ENCODE measurements at places on chromosomes 6 and 20.

DNA sequence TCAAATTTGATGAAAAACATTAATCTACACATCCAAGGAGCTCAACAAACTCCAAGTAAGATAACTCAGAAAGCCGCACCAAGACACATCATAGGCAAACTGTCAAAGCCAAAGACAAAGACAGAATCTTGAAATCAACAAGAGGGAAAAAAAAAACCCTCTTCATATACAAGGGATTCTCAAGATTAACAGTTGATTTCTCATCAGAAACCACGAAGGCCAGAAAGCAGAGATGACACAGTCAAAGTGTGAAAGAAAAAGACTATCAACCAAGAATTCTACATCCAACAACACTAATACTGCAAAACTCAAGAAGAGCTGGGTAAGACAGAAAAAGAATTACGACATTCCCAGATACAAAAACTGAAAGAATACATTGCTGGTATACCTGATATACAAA, 73.8 kb downstream of the CDK19 start:
- DNase-seq, result no peak

DNA sequence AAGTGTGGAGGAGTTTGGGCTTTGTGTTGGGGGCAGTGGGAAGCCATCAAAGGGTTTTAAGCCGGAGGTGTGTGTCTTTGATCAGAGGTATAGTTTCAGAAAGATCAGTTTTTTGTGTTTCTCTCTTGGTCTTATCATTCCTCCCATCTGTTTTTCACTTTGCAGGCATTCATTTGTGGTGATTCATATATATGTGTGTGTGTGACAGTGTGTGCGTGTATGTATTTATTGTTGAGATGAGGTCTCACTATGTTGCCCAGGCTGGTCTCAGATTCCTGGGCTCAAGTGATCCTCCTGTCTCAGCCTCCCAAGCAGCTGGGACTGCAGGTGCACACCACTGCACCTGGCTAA, 11.1 kb upstream of the SERINC3 start:
- no peak for DNase-seq

DNA sequence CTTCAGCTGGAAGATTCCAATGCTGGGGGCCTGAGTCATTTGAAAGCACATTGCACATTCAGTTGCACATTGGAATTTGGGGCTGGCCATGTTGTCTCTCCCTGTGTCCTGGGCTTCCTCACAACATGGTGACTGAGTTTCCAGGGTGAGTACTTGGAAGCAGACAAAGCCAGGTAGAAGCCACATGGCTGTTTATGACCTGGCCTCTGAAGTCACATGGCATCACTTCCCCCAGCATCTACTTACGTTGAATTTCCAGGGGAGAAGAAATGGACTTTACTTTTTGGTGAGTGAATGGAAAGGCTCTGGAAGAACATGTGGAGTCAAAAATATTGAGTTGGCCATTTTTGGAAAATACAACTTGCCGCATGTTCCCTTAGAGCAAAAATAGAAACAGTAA, 155.5 kb downstream of the LINC00237 start:
- DNase-seq, result no peak

GRCh38 chr20:47688385-47689381, 96.6 kb downstream of the SULF2 start:
- peak; percentile 53 for DNase-seq

DNA sequence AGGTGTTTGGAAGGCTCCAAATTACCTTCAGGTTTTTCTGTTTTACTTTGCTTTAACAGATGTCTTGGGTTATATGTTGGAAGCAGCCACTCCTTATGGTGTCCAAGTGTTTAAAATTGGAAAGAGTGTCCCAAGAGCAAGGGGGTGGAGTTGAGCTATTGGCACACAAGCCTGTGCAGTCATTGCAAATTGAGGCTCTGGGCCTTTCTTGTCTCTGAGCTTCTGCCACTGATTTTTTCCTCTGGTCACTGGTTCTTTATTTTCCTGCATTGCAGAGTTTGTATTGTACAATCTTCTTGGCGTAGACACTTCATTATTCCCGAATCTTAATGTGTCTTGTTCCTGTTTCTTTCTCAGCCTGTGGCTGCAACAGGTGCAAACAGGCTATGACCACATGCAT, 598.8 kb downstream of the RNF144B start:
- no peak for DNase-seq

GRCh38 chr20:38197619-38198018, 32.5 kb upstream of the TGM2 start:
- DNase-seq, result no peak

- DNase-seq, result no peak
Observed at GRCh38 chr20:57691699-57692098, 18.1 kb downstream of the PMEPA1 start.

GRCh38 chr6:119166024-119166784, 87.7 kb upstream of the FAM184A start:
- no peak for DNase-seq

- no peak for DNase-seq
Observed at GRCh38 chr6:1971612-1972011, 273.8 kb downstream of the GMDS start.

DNA sequence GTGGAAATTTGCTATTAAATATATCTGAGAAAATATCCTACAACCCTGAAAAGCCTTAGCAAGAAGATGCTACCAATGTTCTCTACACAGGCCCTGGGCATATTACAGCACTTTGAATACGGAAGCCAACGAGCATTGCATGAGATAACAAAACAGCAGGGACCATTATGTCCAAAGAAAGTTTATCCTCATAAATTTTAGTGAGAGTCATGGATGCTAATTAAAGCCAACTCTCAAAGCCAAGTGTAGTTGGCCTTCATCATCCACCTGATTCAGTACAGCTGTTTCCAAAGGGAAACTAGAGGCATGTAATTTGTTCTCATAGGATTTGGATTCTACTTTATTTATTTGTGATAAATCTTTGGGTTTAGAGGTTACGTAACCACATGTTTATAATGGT, 564.8 kb downstream of the RFPL4B start:
- DNase-seq, result no peak

DNA sequence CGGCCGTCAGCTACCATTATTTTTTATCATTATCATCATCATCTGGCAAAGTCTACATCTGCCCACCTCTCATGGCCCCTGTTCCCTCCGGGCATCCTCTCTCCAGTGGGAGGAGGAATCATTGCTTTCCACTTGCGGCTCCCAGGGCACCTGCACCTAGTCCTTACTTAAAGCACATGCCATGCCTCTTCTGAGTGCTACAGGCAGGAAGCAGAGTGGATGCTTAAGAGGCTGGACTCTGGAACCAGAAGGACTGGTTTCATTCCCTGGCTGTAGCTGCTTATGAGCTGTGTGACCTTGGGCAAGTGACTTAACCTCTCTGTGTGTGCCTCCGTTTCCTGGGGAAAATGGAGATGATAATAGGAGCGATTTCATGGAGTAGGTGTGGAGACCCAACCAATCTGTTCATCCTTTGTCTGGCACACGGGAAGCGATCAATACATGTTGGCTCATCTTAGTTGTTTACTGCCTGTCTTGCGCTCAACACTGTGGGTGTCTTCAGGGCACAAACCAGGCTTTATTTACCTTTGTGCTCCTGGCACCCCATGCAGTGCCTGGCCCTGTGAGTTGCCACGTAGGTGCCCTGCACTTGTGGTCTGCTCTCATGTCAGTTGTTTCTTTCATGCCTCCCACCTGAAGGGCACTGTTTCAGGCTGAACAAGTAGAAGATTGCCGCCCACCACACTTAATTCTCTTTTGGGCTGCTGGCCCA, 317.0 kb upstream of the SULF2 start:
- no peak for DNase-seq

DNA sequence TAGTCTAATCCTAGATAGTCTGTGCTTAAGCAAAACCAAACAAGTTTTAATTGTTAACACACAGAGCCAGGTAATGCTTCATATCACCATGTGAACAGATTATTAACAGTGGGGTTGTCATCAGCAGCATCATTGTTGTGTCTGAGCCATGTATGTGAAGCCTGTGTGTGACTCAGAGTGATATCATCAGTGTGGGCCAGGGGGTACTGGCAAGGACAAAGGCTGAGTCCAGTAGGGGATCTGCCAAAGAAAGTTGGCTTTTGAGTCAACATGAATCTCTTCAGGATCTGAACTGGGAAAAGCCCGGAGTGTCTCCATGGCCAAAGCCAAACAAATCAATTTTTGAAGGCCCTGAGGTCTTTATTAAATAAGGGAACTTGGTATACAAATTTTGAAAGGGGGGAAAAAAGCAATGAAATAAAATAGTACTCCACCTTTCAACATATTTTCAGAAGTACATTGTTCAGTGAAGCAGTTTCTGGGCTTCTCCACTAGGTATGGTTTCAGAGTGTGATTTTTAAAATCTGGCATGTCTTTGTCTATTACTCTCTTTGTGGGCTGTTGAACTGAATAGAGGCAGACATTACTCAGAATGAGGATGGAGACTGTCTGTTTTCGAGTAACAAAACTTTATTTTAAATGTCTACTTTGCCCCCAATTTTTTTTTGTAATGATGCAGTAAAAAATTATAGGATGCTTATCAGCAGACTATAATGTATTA, 444.2 kb upstream of the JAG1 start:
- peak; percentile 87 for DNase-seq

DNA sequence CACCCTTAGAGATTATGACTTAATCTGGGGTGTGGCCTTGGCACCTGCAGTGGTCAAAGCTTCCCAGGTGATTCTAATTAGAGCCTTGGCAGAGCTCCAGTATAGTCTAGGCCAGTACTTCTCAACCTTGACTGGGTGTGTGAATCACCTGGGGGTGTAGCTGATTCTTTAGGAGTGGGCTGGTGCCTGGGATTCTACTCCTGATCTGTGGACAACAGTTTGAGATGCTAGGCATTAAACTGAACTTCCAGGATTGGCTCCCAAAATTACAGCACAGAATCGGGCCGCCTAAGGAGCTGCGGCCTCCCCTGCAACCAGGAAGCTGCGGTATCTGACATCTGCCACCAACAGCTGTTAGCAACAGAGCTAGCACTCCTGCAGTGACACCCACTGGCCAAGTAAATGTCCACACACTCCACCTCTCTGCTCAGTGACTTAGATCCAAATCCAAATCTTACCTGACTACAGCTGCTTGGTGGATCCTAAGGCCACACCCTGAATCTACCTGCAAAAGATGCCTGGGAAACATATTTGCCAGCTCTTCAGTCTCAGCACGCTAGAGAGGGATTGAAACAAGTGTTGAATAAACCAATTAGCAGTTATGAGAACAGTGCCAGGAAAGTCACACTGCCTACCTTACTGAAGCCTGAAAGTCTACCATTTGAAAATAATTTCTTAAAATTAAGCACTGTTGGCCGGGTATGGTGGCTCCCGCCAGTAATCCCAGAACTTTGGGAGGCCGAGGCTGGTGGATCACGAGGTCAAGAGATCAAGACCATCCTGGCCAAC, 126.7 kb downstream of the UNC5CL start:
- no peak for DNase-seq

GRCh38 chr20:21513181-21513663, 642 bp downstream of the NKX2-2 start:
- DNase-seq, result no peak

DNA sequence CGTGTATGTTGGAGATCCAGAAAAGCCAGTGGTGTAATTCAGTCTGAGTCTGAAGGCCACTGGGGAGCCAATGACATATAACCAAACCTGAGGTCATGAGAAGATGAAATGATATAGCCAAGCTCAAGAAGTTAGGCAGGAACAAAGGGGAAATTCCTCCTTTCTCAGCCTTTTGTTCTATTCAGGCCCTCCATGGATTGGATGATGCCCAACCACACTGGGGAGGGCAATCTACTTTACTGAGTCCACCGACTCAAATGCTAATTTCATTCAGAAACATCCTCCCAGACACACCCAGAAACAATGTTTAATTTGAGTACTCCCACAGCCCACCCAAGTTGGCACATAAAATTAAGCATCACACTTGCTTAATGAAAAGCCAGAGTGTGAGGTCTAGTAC, 183.6 kb downstream of the GJA1 start:
- DNase-seq, result no peak

GRCh38 chr6:24981386-24981760, 45.6 kb upstream of the RIPOR2 start:
- DNase-seq, result peak; percentile 41

DNA sequence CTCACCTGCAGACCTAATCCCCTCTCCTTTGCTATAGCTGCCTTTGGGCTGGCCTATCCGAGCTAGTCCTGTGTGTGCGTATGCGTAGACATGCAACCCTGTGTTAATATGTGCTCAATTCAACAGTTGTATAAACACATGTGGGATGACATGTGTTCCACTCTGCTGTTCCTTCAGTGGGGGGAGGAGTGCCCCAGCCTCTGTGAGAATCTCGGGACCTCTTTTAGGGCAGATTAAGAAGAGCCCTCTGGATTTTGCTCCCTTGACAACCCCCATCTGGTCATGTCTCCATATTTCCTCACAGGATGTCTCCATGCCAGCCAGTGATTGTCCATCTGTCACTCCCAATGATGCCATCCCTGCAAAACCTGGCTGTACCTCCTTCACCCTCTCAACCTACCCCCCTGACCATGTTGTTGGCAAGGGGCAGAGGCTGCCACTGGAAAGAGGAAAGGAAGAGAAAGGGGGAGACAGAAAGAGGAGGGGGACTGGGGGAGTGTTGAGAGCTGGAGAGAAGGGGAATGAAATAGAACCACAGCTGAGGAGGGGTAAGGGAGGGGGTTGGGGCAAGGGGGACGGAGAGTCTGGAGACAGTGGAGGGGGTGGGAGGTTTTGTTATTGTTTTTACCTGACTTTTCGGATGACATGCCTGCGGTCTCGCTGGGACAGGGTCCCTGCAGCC, 417 bp downstream of the PRRT1 start:
- no peak for DNase-seq

- no peak for DNase-seq
Observed at GRCh38 chr6:134740027-134740373, 209.9 kb downstream of the ALDH8A1 start.

Data from astrocyte of the spinal cord (primary cell).